ENCODE measurements at places on chromosomes 7 and 10. TPM values are rescaled to one million over a fixed set of nuclear protein-coding genes. Genes with fewer than 3 reads are reported as not detected.

DNA sequence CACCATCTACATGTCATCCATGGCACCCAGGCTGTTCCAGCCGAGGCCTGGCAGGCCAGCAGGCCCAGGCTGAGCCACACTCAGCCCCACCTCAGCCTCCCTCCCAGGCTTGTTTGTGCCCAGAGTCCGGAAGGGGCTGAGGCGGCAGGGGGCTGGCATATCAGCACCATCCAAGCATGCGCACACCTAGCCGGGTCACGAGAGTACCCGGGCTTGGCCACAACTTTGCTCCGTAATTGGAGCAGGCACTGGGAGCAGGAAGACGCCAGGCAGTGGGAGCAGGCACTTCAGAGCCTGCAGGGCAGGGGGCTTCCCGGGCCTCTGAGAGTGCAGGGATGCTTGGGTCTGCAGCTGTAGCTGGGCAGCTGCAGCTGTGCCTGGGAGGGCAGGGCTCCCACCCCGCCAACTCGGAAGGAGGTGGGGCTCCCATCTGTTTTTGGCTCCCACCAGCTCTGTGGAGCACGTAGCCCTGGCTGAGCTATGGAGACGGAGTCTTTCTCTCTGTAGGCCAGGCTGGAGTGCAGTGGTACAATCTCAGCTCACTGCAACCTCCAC lies 15.2 kb upstream of the TSPAN15 start:
- DNase-seq: peak; percentile 37

- no peak for DNase-seq
These were observed 193.8 kb upstream of the PTER start for GRCh38 chr10:16242859-16243613.

DNA sequence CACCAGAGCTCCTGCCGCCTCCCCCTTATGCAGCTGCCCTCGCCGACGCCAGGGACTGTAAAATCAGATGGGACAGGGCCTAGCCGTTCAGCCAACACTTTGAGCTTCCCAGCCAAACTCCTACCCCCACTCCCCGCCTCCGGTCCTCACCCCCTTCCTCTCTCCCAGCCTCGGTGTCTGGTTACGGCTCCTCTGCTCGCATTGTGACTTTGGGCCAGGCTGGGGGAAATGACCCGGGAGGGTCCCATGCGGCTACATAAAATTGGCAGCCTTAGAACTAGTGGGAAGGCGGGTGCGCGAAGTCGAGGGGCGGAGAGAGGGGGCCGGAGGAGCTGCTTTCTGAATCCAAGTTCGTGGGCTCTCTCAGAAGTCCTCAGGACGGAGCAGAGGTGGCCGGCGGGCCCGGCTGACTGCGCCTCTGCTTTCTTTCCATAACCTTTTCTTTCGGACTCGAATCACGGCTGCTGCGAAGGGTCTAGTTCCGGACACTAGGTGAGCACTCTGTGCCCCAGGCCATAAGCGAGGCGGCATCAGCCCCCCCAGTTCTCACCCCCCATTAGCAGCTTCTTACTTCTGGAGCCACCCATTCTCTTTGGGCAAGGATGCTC lies at the start of gene KAZALD1:
Gene KAZALD1 (plus strand): TSS at position 366 of the 608 bp plus-strand sequence. CDS start 604 bp downstream, outside the sequence.
- peak; percentile 90 for DNase-seq

RNF32 gene
- total RNA-seq: 2.7 TPM

GRCh38 chr10:122376364-122376961 lies 2.0 kb downstream of the PLEKHA1 start:
- peak; percentile 25 for DNase-seq

- DNase-seq: no peak
These were observed 28.3 kb downstream of the PALS2 start for GRCh38 chr7:24601600-24601999.

- no peak for DNase-seq
These were observed 118.2 kb downstream of the ZNF22 start for GRCh38 chr10:45118929-45119328.

DNA sequence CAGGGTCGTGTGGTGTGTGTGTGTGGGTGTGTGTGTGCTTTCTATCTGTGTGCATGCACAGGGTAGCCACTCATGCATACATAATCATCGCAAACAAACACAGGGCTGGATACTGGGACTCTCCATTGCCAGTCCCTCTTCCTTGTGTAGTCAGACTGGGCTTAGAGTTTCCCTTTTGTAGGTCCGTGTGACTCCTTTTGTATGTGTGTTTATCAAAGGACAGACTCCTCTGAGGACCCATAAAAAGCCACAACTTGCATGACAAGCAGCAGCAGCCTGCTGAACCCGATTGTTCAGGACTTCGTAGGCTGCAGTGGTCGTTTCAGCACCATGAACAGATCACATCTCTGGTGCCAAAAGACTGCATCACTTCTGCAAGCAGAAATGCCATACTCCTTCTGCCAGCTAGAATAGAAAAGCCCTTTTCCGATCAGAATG lies 895 bp downstream of the VSTM2A start:
- DNase-seq: peak; percentile 73

GRCh38 chr10:110437351-110437605 lies 60.4 kb upstream of the DUSP5 start:
- no peak for DNase-seq

EIF3A gene
- 95.6 TPM for total RNA-seq

DNA sequence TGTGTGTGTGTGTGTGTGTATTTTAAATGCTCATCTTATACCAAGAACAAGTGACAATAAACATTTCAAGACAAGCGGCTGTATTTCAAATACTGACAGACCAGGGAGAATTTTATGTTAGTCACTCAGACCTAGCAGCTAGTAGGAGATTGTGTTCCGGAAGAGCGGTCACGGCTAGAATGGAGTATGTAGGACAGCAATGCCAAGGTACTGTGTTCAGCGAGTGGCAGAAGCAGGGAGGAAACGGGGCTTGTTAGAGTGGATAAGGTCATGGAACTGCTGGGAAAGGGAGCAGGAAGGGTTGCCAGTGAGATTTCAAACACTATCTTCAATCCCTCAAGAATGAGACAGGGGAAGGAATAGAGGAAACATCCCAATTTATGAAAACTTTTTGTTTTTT lies 260.5 kb upstream of the PITRM1 start:
- peak; percentile 82 for DNase-seq

ABCC2 gene
- 2.3 TPM for total RNA-seq

GRCh38 chr7:50954716-50955115 lies 172.0 kb upstream of the GRB10 start:
- DNase-seq: no peak

PODXL gene
- 114 TPM for total RNA-seq

DNA sequence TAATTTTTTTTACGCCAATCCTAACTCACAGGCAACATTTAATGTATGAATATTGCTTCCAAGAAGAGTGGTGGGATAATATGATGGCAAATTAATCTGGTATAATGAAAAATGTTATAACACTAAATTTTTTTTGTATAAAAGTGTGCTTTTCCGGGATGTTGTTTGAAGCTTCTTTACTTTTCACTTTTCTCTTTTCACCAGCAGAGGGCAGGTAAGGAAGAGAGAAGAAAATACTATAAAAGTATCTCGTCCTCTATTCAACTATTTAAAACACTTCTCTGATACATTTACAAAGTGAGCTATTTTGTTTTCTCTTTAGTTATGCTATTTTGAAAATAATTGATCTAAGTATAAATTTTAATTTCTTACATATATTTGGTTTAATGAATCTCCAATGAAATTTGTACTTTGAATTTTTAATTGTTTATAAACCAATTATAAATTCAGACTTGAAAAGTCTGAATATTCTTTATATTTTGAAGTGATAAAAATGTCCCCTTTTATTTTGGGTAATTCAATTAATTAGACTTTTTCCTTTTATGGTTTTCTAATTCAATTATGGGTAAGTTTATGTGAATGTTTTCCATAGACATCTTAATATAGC lies 20.7 kb upstream of the CFTR start:
- no peak for DNase-seq

- peak; percentile 82 for DNase-seq
These were observed 52.5 kb downstream of the PROSER2 start for GRCh38 chr10:11875494-11876281.

SLC29A4 gene
- total RNA-seq: 3.4 TPM

SGCE gene
- 59.6 TPM for total RNA-seq

DNA sequence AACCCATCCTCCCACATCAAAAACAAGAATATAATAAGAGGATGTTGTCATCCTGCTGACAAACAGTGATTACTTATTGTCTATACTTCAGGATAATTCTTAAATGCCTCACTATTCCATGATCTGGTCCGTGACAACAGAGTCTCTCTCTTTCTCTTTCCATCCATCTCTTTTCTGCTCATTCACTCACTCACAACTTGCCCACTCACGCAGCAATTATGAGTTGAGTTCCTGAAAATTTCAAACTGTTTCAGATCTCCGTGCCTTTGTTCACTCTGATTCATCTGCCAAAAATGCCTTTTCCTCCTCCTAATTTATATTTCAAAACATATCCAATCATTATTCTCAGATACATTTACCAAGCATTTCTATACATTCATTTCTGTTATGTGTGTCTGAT lies 1.4 kb downstream of the OR6B1 start:
- no peak for DNase-seq

NPY4R2 gene
- total RNA-seq: not detected

DNA sequence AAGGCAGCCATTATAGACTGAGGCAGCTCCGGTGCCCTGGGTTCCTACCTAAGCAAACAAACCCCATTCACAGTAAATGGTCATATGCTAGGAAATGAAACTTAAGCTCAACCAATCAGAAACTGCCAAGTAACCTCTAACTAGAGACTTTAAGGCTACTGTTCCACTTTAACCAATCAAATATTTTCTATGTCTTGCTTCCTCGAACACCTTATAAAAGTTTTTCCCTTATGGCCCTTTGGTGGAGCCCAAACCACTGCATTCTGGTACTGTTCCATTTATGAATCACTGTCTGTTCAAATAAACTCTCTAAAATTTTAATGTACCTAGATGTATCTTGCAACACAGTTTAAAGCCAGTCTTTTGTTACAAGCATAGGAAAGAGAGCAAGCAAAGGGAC lies 361.1 kb downstream of the HGF start:
- no peak for DNase-seq

DPYSL4 gene
- total RNA-seq: 0.60 TPM

GRCh38 chr10:129894698-129895097 lies 69.4 kb downstream of the EBF3 start:
- DNase-seq: no peak

DNA sequence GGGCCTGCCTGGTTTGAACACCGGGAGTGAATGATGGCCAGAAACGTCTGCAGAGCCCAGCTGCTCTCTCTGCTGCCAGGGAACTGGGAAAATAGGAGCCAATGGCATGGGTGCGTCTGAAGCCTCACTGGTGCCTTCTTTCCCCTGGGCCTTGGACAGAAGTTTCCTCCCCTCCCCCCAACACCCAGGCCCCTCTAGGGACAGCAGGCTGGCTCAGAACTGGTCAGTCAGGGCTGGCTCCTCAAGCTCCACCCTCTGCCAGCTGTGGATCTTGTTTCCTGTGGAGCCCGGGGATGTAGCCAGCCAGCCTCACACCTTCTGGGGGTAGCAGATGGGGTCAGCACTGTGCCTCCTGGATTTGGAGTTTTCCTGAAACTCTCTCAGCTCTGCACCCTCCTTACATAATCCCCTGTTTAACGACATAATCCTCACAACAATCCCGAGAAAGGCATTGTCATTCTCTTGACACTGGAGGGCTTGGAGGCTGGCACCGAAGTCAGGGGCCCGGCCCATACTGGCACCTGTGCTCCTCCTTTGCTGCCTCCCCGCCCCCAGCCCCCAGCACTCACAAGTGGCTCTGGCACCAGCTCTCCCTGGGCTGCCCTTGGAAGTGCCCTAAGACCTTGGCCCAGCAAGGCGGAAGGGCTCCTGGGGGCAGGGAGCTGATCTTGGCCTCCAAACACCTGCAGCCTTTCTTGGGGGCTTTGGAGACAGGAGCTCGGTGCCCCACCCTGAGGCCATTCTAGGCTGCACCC lies 5.7 kb downstream of the LDB3 start:
- no peak for DNase-seq

DNA sequence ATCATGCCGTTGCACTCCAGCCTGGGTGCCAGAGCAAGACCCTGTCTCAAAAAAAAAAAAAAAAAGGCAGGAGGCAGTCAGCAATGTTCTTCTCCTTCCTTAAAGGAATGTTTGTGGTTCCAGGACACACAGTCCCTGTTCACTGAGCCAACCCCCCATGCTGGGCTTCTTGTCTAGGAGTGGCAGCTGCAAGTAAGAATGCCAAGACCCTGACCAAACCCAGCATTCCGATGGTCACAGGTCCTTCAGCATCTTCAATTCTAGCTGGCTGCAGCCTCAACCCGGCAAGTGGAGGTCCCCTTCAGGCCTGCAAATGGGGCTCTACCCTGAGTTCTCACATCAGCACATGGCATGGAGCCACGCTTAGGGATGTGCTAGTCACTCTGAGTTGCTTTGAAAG lies 38.2 kb upstream of the CUX1 start:
- no peak for DNase-seq

GRCh38 chr7:155938129-155938528 lies 125.9 kb upstream of the SHH start:
- no peak for DNase-seq

- DNase-seq: no peak
These were observed 34.9 kb upstream of the PRSS1 start for GRCh38 chr7:142714375-142714774.

DNA sequence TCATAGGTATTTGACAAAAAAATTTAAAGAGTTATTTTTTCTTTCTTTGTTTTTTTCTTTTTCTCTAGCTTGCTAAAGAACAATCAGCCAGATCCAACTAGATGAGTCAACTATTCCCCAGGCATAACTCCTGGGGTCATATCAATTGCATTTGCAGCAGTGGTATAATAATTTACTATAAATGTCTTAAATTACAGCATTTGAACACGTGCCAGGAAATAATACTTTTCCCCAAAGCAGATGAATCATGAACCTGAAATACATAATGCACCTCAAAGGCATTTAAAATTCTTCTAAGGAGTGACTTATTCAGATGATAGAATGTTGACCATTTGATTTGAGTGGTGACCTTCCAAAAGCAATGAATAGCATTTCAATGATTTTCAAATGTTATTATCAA lies 190.1 kb downstream of the LRRTM3 start:
- DNase-seq: no peak

Measured in kidney (tissue), 22 donors.